Adrenal gland (tissue), 19 donors: ENCODE measurements at places on chromosomes 6 and 20. TPM values are rescaled to one million over a fixed set of nuclear protein-coding genes. Genes with fewer than 3 reads are reported as not detected.
A peak's percentile ranks its signal among the peaks of the same experiment; 100 is the strongest.

DNA sequence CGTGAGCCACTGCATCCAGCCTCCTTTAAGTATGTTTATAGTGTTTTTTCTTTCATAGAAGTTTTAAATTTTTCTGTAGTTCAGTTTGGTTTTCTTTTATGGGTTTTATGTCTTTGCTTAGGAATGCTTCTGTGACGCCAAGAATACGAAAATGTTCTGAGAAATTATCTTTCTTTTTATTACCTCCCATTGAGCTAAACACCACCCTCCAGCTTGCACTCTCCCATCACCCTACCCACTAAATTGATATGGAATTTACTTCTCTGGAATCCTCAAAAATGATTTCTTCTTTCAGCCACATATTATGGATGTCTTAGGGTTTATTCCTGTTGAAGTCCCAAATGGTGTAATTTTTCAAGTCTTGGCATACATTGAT is 38.1 kb downstream of the JARID2 start:
- DNase-seq: no peak

DNA sequence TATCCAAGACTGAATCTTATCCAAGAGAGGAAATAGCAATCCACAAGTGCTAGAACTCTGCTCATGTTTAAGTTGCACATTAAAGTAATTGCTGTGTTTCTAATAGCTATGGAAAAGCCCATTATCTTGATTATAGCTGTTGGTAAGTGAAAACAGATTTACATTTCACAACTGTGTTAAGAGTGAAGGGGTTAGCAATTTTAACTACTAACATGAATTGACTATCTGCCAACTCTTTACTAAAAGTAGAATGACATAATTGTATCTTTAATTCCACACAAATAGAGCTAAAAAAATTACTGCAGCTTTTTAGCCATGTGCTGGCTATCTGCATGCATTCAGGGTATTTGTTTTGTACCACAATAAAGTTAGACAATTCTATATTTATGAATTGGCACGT is 277.9 kb upstream of the IRAK1BP1 start:
- DNase-seq: no peak

GRCh38 chr6:168404560-168404959 is 36.4 kb upstream of the SMOC2 start:
- no peak for DNase-seq

Gene NKAIN2
- polyA plus RNA-seq: 0.29 TPM

Gene CYB5R4
- 1.3 TPM for polyA plus RNA-seq

GRCh38 chr6:40343877-40344565 is 243.1 kb downstream of the LRFN2 start:
- DNase-seq: peak; percentile 37

Gene SLC35D3
- 0.53 TPM for polyA plus RNA-seq

- DNase-seq: peak; percentile 8
Observed at GRCh38 chr6:124795643-124796463, 166.4 kb upstream of the RNF217 start.

GRCh38 chr20:36004045-36004444 is 35.7 kb downstream of the CNBD2 start:
- DNase-seq: no peak

Gene NTSR1
- polyA plus RNA-seq: 0.03 TPM

Gene PPIL6
- polyA plus RNA-seq: 1.8 TPM

DNA sequence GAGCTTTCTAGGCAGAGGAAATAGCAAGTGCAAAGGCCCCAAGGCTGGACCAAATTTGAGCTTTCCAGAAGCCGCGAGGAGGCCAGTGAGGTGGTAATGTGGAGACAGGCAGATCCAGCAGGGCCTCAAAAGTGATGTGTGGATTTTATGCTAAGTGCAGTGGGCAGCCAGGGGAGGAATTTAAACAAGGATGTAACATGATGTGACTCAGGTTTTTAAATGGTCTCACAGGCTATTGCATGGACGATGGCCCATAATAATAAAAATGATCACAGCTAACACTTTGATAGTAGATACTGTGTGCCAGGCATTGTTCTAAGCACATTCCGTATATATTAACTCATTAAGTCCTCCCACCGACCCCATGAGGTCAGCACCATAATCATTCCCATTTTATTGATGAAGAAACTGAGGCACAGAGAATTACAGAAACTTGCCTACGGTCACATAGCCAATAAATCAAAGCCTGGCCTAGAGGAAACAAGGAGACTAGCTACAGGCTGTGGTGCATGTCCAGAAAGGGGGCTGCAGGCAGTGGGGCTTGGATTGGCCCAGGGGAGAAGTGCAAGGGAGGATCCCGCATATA is 18.0 kb upstream of the PREX1 start:
- DNase-seq: no peak

DNA sequence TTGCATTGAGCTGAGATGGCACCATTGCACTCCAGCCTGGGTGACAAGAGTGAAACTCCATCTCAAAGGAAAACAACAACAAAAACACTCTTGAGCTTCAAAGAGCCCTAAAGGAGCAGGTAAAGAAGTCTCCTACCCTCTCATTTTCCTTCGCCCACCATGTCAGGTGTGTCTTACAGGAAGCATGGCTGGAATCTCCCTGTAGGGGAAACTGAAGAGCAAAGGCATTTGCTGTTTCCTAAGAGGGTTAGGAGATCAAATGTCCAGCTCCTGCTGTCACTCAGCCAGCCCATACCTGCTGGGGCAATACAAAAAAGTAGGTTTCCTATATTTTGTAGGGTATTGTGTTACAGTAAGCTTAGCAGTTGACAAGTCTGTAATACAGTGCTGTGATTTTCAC is 43.3 kb downstream of the SPATA2 start:
- DNase-seq: no peak

Gene APOM
- 18.2 TPM for polyA plus RNA-seq

- no peak for DNase-seq
Observed at GRCh38 chr6:109477725-109478124, 5.3 kb downstream of the ZBTB24 start.

DNA sequence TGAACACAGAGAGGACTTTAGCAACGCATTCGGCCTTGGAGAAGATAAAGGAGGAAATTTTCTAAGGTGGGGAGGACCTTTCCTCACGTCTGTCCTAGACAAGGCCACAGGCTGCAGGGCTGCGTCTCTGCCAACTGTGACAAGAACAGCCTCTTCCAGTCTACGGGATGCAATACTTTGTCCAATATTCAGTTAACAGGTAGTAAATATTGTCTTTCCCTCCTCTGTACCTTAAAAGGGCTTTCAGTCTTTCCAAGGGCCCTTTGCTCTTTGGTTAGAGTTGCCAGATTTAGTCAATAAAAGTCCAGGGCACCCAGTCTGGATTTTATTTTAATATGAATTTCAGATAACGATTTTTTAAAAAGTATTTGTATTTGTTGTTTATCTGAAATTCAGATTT is 78.2 kb downstream of the ELOVL4 start:
- no peak for DNase-seq

DNA sequence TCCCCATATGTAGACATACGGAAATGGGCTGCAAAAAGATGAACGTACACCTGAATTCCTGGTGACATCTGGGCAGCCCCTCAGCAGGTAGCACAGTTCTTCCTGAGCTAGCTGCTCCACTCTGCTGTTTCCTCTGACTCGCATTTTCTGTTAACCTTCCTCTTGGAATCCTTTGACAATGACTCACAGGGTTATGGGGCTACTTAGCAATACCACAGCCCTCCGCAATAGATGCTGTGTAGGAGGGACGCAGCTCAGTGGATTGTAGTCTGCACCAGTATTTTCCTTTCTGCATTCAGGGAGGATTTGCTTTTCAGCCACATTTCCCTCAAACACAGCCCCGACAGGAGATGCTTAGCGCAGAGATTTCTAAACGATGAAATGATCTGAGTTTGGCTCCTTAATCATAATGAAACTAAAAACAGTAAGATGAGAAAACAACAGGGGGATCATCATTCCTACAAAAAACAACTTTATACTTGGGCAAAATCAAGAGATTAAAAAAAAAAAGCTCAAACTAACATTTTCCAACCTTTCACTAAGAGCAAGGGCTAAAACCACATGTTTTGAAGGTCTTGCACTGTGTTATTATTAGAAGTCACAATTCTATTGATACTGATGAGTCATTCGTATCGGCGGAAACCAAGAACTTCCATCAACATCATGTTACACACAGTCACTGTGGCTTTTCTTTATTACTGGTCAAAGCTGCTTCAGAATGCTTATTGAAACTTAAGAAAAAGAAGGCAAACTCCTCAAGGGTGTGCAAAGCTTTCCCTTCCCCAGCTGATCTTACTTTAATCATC is 12.2 kb downstream of the BACH2 start:
- DNase-seq: peak; percentile 61

DNA sequence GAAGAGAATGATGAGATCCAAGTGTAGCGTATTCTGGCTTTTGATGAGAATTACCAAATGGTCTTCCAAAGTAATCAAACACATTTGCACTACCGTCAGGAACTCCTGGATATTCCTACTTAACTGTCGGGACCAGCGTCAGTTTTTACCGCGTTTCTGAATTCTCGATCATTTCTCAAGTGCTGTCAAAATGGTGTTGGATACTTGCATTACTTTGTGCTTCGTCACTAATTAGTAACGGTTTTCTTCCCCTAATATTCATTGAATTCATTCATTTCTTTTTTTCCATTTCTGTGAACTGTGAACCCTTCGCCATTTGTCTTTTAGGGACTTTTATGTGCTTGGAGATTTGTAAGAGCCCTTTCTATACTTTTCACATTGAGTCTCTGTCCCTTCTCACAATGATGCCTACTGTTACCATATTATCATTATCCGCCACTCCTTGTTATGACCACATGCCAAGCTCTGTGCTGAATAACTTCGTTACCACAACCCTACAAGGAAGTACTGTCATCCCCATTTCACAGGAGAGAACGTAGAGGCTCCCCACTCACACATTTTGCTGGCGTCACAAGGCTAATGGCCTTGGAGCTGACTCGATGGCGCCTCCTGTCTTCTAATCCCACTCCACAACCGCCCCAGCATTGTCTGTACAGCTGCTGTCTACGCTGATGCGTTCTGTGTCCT is 74.2 kb upstream of the QKI start:
- no peak for DNase-seq

DNA sequence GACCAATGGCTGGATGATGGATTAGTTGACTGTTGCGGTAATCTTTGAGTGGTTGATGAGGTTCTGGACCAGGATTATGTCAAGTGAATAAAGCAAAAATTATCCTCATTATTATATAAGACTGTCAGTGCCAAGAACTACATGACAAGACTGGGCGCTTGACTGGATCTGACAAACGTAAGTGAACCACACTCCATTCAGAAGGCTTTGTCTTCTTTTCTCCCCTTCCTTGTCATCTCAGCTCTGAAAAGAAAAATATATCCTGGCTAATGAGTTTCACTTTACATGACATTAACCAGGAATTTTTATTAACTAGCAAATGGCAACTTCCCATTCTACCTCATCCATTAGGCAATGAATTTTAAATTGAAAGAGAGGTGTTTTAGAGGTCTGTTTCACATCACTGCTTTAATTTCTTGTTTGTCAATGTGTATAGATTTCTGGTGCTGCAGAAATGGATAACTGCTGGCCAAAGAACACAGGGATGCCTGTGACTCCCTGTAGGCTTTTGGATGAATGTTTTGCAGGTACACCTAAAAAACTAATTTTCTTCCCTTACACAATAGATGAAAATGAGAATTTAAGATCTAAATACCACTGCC is 150.1 kb downstream of the ELOVL4 start:
- DNase-seq: no peak

DNA sequence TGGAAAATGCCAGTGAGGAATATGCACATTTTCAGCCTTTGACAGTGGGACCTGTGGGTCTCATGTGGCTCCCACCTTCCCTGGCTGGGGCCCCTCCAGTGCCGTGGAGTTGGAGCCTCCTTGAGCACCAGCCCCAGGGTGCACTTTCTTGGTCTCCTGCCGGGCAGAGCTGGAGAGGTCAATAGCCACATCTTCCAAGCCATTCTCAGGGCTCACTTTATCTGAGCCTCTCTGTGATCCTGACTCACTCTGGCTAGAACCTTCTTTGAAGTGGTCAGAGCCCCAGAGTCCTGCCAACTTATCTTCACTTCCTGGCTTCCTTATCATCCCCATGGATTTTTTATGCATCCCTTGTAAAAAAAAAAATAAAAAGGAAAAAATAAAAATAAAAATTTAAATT is 5.7 kb downstream of the VSX1 start:
- no peak for DNase-seq

GRCh38 chr6:137693711-137694110 is 173.3 kb upstream of the TNFAIP3 start:
- no peak for DNase-seq

Gene ZNF391
- 5.5 TPM for polyA plus RNA-seq

GRCh38 chr6:135087803-135088202 is 33.2 kb upstream of the HBS1L start:
- DNase-seq: no peak

DNA sequence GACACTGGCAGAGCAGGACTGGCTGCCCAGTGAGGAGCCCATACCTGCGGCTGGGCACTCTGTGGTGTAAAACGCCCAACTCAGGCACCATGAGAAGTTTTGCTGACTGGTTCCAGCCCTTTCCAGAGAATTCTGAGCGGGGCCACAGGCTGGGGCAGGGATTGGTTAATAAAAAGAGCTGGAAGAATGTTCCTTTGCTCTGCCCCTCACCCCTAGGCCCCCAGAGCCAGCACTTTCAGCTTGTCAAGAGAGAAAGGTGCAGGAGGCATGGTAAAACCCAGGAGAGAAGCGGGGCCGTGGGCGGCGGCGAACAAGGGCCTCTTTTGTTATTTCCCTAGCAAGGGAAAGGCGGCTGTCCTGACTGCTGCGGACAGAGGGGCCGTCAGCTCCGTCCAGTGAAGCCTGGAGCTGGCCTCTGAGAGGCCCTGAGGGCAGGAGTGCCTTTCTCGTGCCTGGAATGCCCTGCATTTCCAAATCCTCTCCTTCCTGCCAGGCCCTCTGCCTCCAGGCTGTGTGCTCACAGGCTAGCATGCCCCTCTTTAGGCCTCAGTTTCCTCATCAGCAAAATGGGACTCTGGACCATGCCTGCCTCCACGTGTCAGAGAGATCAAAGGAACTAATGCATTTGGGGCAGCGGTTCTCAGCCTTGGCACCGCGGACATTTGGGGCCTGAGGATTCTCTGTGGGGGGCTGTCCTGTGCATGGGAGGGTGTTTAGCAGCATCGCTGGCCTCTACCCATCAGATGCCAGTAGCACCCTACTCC is 12.9 kb downstream of the SLC13A3 start:
- DNase-seq: no peak

Gene EXOC2
- polyA plus RNA-seq: 4.9 TPM

DNA sequence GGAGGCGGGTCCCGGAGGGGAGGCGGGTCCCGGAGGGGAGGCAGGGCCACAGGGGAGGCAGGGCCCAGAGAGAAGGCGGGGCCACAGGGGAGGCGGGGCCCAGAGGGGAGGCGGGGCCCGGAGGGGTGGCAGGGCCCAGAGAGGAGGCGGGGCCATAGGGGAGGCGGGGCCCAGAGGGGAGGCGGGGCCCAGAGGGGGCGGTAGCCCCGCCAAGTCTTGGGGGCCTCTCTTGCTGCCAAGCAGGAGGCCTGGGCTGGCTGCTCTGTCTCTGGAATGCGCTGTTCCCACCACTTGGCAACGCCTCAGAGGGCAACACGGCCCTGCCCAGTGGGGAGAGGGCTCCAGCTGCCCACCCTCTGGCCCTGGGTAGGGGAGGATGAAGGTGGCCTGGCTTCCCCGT is 80.5 kb downstream of the YTHDF1 start:
- DNase-seq: no peak

Gene DEFB129
- not detected for polyA plus RNA-seq
